ENCODE measurements at places on chromosomes 13 and 19.

DNA sequence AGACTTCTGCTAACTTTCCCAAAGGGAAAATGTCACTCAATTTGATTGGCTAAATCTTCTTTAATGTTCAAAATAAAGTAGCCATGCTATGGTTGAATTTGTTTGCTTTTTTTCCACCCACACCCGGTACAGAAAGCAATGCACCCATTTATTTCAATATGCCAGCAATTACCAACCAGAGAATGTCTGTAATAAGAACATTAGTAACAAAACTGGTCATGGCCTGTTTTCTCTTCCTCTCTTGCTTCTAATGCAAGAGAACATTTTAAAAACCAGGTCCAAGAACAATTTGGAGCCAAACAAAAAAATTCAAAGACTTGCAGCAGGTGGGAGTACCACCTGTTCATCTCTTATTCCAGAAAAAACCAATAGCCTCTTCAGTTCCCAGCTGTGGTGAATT is 1108.8 kb upstream of the PCDH20 start:
- no peak for DNase-seq

GRCh38 chr19:42095142-42095813 is 19.3 kb downstream of the ZNF574 start:
- no peak for DNase-seq

DNA sequence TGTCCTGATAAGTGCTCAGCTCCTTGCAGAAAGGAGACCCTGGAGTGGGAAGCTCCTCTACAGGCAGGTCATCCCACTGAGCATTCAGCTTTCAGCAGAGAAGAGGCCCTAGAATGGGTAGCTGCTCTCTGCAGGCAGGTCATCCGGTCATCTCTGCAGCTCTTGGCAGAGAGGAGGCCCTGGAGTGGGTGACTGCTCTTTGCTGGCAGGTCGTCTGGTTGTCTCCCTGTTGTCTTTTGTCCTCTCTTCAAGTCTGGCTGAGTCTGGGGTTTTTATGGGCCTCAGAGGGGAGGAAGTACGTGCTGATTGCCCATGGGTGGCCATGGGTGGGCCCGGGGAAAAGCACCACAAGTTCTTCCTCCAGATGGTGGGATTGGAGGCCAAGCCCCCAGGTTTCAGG is 250.3 kb upstream of the EDNRB start:
- DNase-seq: no peak

GRCh38 chr13:112242777-112243176 is 133.4 kb upstream of the SPACA7 start:
- DNase-seq: no peak

DNA sequence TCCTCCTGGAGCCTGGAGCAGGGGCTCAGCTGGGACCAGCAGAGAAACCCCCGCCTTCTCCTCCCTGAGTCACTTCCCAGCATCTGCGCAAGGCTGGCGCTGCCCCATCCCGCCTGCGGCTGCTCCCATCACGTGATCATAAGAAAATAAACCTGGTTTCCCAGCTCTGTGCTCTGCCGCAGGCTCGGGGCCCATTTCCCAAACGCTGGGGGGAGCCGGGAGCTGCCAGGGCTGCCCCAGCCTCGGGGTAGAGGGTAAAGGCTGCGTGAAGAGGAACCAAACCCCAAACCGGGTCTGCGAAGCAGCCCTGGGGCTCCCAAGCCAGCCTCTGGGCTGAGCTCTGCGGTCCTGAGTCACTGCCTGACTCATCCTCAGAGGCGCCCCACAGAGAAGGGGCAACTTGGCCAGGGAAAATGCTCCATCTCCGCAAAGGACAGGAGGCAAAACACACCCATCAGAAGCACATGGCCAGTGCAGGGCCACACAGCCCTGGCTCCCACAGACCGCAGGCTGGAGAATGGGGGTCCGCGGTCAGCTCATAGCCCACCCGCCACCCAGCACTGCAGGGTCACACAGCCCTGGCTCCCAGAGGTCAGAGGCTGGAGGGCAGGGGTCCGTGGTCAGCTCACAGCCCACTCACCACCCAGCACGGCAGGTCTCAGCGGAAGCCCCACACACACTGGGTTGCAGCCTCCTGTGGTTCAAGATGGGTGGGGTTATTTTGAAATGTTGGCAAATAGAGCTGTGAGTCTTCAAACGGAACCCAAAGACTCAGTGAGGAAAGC is 67.1 kb downstream of the RASA3 start:
- DNase-seq: no peak

DNA sequence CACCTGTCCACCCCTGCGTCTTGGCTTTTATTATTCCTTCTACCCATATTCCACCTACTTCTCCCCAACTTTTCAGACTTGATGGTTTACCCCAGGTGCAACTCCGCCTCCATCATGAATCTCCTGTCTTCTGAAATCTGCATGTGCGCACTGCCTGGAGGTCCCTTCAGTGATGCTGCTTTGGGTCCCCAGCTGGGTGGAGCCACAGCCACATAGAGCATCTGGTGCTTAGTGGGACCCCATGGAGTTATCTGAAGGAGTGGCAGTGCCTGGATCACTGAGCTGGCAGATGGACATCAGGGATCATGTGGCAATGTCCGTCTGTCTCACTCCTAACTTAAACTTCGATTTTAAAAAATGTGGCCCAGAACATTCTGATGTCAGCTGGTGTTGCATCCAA is 13.5 kb downstream of the ZNF536 start:
- DNase-seq: no peak
